ENCODE measurements at places on chromosomes 1 and 21. TPM values are rescaled to one million over a fixed set of nuclear protein-coding genes. Genes with fewer than 3 reads are reported as not detected.
A peak's percentile ranks its signal among the peaks of the same experiment; 100 is the strongest.

GRCh38 chr1:186152620-186153239, 222.3 kb downstream of the TPR start:
- no peak overlapping the region for H3K27ac ChIP-seq
- no peak overlapping the region for H3K4me3 ChIP-seq
- no peak for DNase-seq
- H3K36me3 ChIP-seq: no peaks in the 10 kb centered on the region
- H3K27me3 ChIP-seq: no peaks in the 10 kb centered on the region

DNA sequence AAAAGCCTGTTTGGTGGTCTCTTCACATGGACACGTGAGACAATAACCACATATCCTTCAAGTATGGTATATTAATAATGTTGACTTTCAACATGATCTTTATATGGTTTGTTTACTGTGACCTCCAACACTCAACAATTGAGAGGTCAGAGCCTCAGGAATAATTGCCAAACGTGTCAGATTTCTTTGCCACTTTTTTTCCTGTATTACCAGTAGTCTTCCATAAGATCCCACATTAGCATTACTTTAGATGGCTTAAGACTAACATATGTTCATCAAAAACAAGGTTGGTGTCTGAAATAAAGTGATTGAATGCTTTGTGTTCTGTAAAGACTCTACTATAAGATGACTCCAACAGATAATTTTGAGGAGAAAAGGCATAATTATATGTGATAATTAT, 118.7 kb upstream of the F3 start:
- no peak for DNase-seq
- H3K27ac ChIP-seq: no peak overlapping the region
- H3K4me3 ChIP-seq: no peak overlapping the region
- H3K4me1 ChIP-seq: no peaks in the 10 kb centered on the region

GRCh38 chr1:76627901-76628300, 239.4 kb upstream of the ST6GALNAC5 start:
- H3K27me3 ChIP-seq: no peaks in the 10 kb centered on the region
- no peak overlapping the region for H3K27ac ChIP-seq
- H3K36me3 ChIP-seq: no peaks in the 10 kb centered on the region
- no peaks in the 10 kb centered on the region for H3K4me1 ChIP-seq
- DNase-seq: no peak
- no peak overlapping the region for H3K4me3 ChIP-seq

- H3K4me3 ChIP-seq: no peak overlapping the region
- no peak for DNase-seq
- H3K27ac ChIP-seq: no peak overlapping the region
- H3K36me3 ChIP-seq: no peaks in the 10 kb centered on the region
- no peaks in the 10 kb centered on the region for H3K27me3 ChIP-seq
- no peaks in the 10 kb centered on the region for H3K4me1 ChIP-seq
Observed at GRCh38 chr1:186413319-186413718, 37.7 kb downstream of the ODR4 start.

GRCh38 chr1:109137958-109138357, 24.0 kb downstream of the ELAPOR1 start:
- no peak overlapping the region for H3K27ac ChIP-seq
- no peak for DNase-seq
- H3K36me3 ChIP-seq: no peaks in the 10 kb centered on the region

- H3K27me3 ChIP-seq: no peaks in the 10 kb centered on the region
- no peak for DNase-seq
- no peak overlapping the region for H3K27ac ChIP-seq
- no peaks in the 10 kb centered on the region for H3K4me1 ChIP-seq
- H3K4me3 ChIP-seq: no peak overlapping the region
- H3K36me3 ChIP-seq: no peaks in the 10 kb centered on the region
Observed at GRCh38 chr1:76577525-76578185, 289.6 kb upstream of the ST6GALNAC5 start.

DNA sequence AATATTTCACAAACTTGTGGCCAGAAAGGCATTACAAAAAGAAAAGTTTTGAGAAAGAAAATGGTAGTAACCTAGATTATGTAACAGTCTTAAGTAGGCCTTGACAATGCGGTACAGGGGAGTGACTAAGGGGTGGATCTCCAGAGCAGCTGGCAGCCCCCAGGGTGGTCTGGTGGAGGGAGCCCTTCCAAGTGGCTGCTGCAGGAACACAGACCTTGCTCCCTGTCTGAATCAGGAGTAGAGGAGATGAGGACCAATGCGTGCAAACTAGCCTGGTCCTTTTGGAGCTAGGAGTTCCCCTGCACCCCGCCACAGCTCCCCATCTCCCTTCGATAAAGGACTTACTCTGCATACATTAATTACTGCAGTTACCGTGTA, 189.0 kb downstream of the NFIA start:
- H3K36me3 ChIP-seq: no peaks in the 10 kb centered on the region
- no peak overlapping the region for H3K4me3 ChIP-seq
- H3K27me3 ChIP-seq: no peaks in the 10 kb centered on the region
- H3K27ac ChIP-seq: no peak overlapping the region
- DNase-seq: no peak
- peaks cover 18% of the 10 kb centered on the region for H3K4me1 ChIP-seq

DNA sequence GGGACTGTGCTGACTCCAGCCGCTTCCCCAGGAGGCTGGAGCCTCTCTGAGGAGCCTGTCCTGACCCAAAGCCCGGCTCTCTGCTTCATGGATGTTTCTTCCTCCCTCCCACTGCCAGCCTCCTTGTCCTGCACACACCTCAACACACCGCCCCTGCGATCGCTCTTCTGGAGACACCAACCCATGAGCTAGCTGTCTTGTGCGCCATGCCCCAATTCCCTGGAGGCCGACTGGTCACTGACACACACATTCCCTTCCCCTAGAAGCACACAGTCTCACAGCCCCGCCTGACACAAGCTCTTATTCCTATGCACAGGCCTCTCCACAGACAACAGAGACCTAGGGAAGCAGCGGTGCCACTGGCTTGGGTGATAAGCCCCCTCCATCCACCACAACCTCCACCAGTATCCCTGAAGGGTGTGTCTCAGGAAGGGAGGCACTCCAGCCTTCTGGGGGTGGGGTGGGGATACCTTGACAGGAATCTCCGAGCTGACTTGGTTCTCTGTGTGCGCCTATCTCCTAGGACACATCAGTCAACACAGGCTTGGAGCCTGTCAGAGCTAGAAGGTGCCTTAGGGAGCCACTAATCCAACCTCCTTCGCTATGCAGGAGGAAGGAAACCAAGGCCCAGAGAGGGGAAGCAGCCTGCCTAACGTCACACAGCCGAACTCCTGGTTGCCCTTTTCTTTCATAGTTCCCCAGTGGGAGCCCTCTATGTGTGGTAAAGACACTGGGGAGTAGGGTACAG, 31.1 kb downstream of the AHDC1 start:
- peaks cover 26% of the 10 kb centered on the region for H3K4me1 ChIP-seq
- DNase-seq: no peak
- H3K27me3 ChIP-seq: no peaks in the 10 kb centered on the region
- H3K36me3 ChIP-seq: no peaks in the 10 kb centered on the region

GRCh38 chr21:15211491-15212133, 146.8 kb upstream of the NRIP1 start:
- H3K27ac ChIP-seq: no peak overlapping the region
- DNase-seq: no peak
- H3K4me1 ChIP-seq: no peaks in the 10 kb centered on the region
- no peaks in the 10 kb centered on the region for H3K36me3 ChIP-seq
- no peaks in the 10 kb centered on the region for H3K27me3 ChIP-seq
- H3K4me3 ChIP-seq: no peak overlapping the region

DNA sequence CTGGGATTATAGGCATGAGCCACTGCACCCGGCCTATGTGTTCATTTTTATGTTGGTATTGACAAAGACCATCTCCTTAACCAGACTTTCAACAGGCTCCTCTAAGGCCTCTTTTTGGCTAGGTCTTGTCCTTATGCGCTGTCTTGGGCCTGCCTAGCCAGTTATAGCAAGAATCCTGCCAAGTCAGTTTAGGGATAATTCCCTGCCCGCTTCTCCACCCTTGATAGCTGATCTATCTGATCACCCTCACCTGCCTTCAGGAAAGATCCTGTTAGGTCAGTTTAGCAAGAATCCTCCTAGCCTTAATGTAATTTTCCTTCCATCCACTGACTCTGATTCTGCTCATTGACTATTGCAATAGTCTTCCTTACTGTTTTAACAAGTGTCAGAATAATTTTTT, 2.4 kb upstream of the B4GALT3 start:
- no peak overlapping the region for H3K4me3 ChIP-seq
- H3K27ac ChIP-seq: no peak overlapping the region
- no peaks in the 10 kb centered on the region for H3K27me3 ChIP-seq
- peaks cover 18% of the 10 kb centered on the region for H3K4me1 ChIP-seq

- no peak overlapping the region for H3K27ac ChIP-seq
- H3K36me3 ChIP-seq: no peaks in the 10 kb centered on the region
- H3K4me3 ChIP-seq: no peak overlapping the region
- DNase-seq: no peak
Observed at GRCh38 chr1:223008808-223009207, 134.2 kb downstream of the TLR5 start.

- peaks cover 5% of the 10 kb centered on the region for H3K36me3 ChIP-seq
- no peaks in the 10 kb centered on the region for H3K27me3 ChIP-seq
- DNase-seq: peak; percentile 89
- peak within 1 kb of the TSS; percentile 89 for H3K4me3 ChIP-seq
- H3K4me1 ChIP-seq: peaks cover 25% of the 10 kb centered on the region
Observed at GRCh38 chr1:183804916-183805841, at the start of gene RGL1. TSS of gene RGL1 (plus strand) at chr1:183805120. CDS start at chr1:183805298, 178 bp downstream.

DNA sequence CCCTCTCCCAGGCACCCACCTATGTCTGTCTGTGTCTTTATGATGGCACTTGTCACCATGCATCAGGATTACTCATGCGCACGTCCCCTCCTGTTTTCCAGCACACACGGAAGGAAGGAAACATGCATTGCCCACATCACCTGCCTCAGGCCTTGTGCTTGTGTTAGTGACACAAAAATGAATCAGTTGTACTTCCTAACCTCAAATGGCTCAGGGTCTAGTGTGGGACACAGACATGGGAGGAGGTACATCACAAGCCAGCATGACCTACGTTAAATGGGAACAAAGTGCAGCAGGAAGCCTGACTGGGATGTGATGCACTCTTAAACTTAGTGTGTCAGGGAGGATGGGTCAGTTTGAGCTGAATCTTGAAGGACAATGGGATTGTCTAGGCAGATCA, 126.7 kb downstream of the TRABD2B start:
- DNase-seq: no peak
- H3K4me1 ChIP-seq: no peaks in the 10 kb centered on the region
- H3K27ac ChIP-seq: no peak overlapping the region
- no peaks in the 10 kb centered on the region for H3K36me3 ChIP-seq

- peak; percentile 13 for DNase-seq
- no peak overlapping the region for H3K4me3 ChIP-seq
- no peaks in the 10 kb centered on the region for H3K4me1 ChIP-seq
Observed at GRCh38 chr1:200512191-200512590, 102.4 kb upstream of the ZNF281 start.

- no peaks in the 10 kb centered on the region for H3K27me3 ChIP-seq
- H3K4me3 ChIP-seq: no peak overlapping the region
- peaks cover 16% of the 10 kb centered on the region for H3K4me1 ChIP-seq
- no peak overlapping the region for H3K27ac ChIP-seq
- no peaks in the 10 kb centered on the region for H3K36me3 ChIP-seq
Observed at GRCh38 chr1:169891539-169891885, 2.2 kb downstream of the SCYL3 start.

DNA sequence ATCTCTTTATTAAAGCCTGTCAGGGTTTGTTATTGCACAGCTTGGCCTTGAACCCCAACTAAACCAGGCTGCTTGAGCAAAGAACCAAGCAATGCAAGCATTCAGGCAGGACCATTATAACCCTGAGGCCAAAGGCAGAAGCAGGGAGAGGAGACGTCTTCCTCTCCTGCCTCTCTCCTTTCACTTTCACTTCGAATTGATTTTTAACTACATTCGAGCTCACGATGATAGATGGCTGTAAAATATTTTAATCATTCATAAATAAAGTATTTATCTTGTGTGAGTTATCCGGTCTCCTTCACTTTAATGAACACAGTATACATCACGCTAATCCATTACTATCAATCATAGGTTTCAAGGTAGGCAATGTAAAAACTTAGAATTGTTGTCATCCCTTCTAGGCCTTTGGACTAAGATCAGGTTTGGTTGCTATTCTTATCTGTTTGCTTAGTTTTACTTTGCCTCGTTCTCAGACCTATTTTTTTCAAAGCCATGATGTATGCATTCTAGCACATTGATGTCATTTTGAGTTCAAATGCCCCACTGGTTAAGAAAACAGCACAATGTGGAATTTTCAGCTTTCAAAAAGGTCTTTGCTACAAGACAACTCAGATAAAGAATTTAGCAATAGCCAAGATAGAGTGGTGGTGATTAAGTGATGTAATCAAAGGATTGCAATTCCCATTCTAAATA, 480.2 kb upstream of the RUNX1 start:
- H3K4me3 ChIP-seq: no peak overlapping the region
- H3K27me3 ChIP-seq: no peaks in the 10 kb centered on the region
- no peak overlapping the region for H3K27ac ChIP-seq
- no peaks in the 10 kb centered on the region for H3K36me3 ChIP-seq
- H3K4me1 ChIP-seq: peaks cover 6% of the 10 kb centered on the region

GRCh38 chr1:27149084-27149761, 5.7 kb downstream of the SLC9A1 start:
- H3K27me3 ChIP-seq: no peaks in the 10 kb centered on the region
- no peaks in the 10 kb centered on the region for H3K36me3 ChIP-seq

- H3K4me3 ChIP-seq: no peak overlapping the region
- no peaks in the 10 kb centered on the region for H3K36me3 ChIP-seq
- no peak overlapping the region for H3K27ac ChIP-seq
- no peak for DNase-seq
- H3K4me1 ChIP-seq: no peaks in the 10 kb centered on the region
- H3K27me3 ChIP-seq: no peaks in the 10 kb centered on the region
Observed at GRCh38 chr1:74812180-74812541, 79.2 kb downstream of the TYW3 start.

Gene C4BPA
- not detected for total RNA-seq

Gene TPTE
- not detected for total RNA-seq

Gene RNU1-3
- total RNA-seq: 2,019 TPM

Gene GBP1
- 28.0 TPM for total RNA-seq

Gene JAM2
- 1.1 TPM for total RNA-seq

Measured in endothelial cell of umbilical vein (primary cell).